NCI-H460 (cell line): ENCODE measurements at places on chromosomes 3 and 15. TPM values are rescaled to one million over a fixed set of nuclear protein-coding genes. Genes with fewer than 3 reads are reported as not detected.

DNA sequence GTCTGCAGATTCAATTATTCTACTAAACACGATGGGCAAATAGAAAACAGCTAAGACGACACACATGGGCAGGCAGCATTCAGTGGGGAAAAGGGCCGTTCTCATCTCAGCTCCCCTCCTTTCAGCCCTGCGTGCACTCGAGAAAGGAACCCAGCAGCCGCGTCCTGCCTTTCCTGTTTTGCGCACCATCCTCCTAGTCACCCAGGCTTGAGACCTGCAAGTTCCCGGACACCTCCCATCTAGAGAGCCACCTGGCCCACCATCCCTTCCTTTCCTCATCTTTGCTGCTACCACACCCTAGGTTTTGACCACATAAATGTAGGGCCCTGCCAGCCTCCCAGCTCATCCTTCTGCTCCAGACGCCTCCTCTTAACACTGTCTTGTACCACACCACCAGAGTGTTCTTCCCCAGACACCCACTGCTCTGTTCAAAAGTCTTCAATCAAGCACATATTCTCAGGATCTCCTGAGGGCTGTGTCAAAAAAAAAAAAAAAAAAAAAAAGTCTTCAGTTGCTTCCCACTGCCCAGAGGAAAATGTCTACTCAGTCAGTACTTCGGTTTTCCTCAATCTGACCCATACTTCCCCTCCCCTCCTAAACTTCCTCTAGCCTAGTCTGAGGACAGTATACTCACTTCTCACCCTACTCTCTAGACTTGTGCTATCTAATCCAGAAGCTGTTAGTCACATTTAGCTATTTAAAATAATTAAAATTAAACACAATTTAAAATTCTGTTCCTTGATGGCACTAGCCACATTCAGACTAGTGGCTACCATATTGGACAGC, 182.0 kb downstream of the STT3B start:
- DNase-seq: no peak

GOLGA6D gene
- total RNA-seq: not detected in 2 replicates

- no peak for DNase-seq
Observed at GRCh38 chr3:46471371-46471914, 6.7 kb upstream of the LTF start.

SAMMSON gene
- 0.22 TPM in 1 of 2 replicates, not detected in the other for total RNA-seq

DNA sequence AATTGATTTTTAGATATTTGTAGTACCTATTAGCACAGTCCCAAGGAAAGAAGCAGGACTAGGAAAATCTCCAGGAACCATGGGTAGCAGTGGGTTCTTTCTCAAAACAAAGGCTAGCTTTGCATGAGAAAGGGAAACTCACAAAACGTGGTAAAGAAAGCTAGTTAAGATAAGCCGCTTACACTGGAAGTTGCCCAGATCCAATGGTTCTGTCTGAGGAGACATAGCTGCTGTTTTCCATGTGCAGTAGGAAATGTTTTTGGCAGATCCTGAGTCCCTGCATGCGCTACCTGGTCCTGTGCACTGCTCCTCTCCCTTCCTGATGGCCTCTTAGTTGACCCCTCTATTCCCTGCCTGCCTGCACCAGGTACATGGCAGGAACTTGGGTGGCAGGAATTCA, 60.4 kb downstream of the TFG start:
- DNase-seq: no peak

P2RY14 gene
- not detected in 2 replicates for total RNA-seq

C3orf49 gene
- total RNA-seq: 31.1 and 34.7 TPM in 2 replicates

DNA sequence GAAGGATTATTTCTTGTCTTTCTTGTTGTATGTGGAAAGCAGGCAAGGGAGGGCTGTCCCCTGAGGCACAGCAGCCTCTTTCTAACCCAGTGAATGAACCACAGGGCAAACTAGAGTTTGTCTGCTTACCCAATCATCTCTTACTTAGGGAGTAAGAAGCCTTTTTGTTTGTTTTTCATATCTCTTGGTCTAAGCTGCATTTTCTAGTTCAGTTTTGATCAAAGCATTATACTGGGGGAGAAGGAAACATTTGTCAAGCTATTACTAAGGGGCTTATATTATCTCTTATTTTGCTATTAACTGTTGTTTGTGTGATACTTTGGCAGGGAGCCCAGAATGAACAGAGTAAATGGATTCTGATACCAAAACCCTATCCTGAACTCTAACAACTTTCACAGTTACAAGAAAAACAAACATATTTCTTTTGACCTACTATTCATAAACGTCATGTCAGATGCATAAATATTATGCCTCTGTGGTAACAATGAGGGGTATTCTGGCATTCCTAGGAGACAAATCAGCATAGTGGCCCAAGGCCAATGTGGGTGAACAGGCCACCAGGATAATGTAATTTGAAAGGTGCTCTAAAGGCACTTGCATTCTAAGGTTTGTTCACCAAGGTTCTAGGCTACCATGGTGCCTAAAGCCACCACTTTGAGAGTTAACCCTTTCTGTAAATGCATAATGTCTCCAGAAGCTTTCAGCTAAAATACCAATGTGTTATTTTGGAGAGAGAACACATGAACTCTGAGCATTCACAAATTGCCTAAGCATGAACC, 271.6 kb upstream of the ZPLD1 start:
- peak; percentile 16 for DNase-seq

HYAL2 gene
- total RNA-seq: 19.9 and 28.5 TPM in 2 replicates
